Fibroblast of the aortic adventitia (primary cell): ENCODE measurements at places on chromosomes 6 and 20. TPM values are rescaled to one million over a fixed set of nuclear protein-coding genes. Genes with fewer than 3 reads are reported as not detected.

PLAGL1 gene
- total RNA-seq: 18.5 and 35.2 TPM in 2 replicates

KIF25 gene
- total RNA-seq: not detected in 2 replicates

C6orf58 gene
- total RNA-seq: not detected in 2 replicates

SLC17A3 gene
- 1.1 TPM in 1 of 2 replicates, not detected in the other for total RNA-seq

PRDM13 gene
- not detected in 2 replicates for total RNA-seq

POU3F2 gene
- not detected in 2 replicates for total RNA-seq

CASS4 gene
- 0.09 and 0.49 TPM in 2 replicates for total RNA-seq

TGM6 gene
- total RNA-seq: not detected in 2 replicates

NRN1 gene
- total RNA-seq: 0.65 TPM in 1 of 2 replicates, not detected in the other

BTNL2 gene
- not detected in 2 replicates for total RNA-seq

LY6G6C gene
- total RNA-seq: not detected in 2 replicates

JAG1 gene
- 39.2 and 46.7 TPM in 2 replicates for total RNA-seq

IP6K3 gene
- not detected in 2 replicates for total RNA-seq

PTCRA gene
- total RNA-seq: not detected in 2 replicates

TFAP2D gene
- total RNA-seq: 5.1 TPM in 1 of 2 replicates, not detected in the other

RGS17 gene
- total RNA-seq: 7.8 and 38.1 TPM in 2 replicates

SMIM13 gene
- 2.3 and 8.1 TPM in 2 replicates for total RNA-seq

PTPRT gene
- 0.72 TPM in 1 of 2 replicates, not detected in the other for total RNA-seq

HLA-A gene
- 184 and 391 TPM in 2 replicates for total RNA-seq

MMP24 gene
- 0.16 and 0.81 TPM in 2 replicates for total RNA-seq

MEP1A gene
- total RNA-seq: not detected in 2 replicates

WASF1 gene
- total RNA-seq: 11.7 and 20.1 TPM in 2 replicates

SEL1L2 gene
- total RNA-seq: not detected in 2 replicates

KCNK15 gene
- 4.2 and 8.5 TPM in 2 replicates for total RNA-seq

EPPIN gene
- total RNA-seq: not detected in 2 replicates
